ENCODE measurements at places on chromosomes 2 and 18.

DNA sequence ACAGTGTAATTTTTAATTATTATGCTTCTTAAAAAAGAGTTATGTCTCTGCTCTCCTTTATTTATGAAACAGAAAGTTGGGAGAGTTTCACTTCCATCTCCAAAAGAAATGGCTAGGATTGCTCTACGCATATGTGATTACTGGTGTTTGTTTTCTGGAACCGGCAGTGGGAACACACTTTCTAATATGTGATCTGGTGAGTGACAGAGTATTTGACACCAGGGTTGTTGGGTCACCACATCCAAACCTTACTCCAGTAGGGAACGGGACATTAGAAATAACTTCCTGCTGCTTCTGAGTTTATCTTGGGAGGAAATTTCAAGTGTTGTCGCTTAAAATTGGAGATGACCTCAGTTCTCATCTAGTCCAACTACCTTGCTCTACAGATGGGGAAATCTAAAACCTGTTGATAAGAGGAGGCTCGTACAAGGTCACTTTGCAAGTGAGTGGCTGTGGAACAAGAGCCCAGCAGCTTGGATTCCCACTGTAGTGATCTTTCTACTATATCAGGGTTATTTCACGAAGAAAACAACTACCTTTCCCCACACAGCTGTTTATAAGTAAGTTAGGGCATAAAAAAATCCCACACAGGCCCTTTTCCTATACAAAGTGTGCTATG is 108.5 kb downstream of the TTC32 start:
- DNase-seq: no peak

- DNase-seq: peak; percentile 67
Observed at GRCh38 chr2:127052057-127052770, 54.7 kb downstream of the BIN1 start.

DNA sequence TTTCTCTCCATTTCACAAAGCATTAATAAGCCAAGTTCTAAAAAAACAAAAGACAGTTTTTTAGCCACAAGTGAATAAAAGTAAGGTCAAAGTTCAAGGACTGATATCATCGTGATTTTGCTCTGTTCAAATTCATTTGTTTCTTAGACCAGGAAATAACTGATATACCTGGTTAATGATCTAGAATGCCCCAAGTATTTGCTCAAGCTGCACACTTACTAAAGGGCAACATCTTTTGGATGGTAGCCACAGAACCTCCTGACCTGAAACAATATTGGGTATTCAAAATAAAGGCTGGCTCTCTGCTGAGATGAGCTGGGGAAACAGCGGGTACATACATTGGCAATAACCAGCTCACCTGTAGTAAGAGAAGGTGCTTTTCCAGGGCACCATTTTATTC is 314.7 kb upstream of the LYPD1 start:
- no peak for DNase-seq

GRCh38 chr2:1693723-1694122 is 50.6 kb downstream of the PXDN start:
- no peak for DNase-seq

GRCh38 chr2:187084524-187084923 is 235.6 kb upstream of the ZSWIM2 start:
- DNase-seq: no peak

DNA sequence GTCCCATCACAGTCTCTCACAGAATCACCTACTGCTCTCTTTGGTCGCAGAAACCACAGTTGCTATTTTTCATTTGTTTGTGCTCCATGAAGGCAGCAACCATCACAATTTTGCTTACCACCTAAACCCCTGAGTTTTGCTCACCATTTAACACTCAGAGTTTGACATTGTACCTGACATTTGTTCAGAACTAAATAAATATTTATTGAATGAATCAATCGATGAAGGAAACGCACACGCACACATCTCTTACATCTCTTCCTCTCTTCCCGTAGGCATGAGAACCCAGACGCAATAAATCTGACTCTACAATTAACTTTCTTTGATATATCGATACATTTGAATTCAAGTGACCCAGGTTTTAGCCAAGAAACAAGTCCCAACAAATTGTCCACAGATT is 105.5 kb upstream of the RNF152 start:
- no peak for DNase-seq

- DNase-seq: no peak
Observed at GRCh38 chr2:86628091-86628522, 4.4 kb upstream of the RNF103 start.

GRCh38 chr2:193988784-193989183 is 1668.2 kb upstream of the SLC39A10 start:
- DNase-seq: no peak

DNA sequence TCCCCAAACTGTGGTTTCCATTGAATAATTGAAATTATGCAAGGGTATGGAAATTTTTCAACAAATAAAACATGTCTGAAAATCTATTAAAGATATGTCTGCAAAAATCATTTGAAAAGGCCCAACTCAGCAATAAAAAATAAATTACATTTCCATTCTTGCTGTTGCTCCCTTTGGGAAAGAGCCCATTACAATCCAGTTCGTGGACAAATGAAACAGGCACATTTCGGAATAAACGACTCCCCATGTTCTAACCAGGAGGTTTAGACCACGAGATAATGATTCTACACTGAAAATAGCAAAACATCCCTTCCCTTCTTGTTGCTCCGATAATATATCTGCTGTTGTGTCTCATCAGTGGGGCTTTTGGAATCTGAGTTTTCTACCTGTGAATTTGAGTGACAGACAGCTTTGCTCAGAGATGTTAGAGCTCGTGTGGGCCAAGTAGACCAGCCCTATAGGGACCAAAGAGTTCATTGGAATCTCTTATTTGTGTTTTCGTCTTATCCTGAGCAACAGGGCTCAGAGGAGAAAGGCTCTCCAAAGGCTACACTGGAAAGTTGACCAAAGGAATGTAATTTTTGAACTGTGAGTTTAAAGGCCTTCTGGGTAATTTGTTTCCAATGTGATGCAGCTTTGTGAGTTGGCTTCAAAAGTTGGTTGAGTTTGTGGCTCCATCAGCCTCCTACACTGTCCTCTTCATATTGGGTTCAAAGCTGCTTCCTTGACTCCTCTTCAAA is 119.5 kb downstream of the ACTR3 start:
- no peak for DNase-seq

DNA sequence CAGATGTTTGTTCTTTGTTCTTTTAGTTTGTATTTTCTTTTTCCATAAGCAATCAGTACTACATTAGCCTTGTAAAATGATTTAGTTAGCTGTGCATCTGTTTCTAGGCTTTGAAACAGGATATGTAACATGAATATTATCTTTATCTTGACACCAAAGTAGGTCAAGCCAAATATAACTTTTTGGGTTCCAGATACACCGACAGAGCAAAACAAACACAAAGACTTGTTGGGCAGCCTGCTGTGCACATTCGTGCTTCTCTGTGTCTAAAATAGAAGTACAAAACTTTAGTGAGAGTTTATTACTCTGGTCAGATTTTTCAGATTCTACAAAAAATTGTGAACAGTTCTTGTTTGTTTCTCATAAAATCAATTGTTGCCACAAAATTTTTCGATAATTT is 1059.3 kb upstream of the GYPC start:
- no peak for DNase-seq

DNA sequence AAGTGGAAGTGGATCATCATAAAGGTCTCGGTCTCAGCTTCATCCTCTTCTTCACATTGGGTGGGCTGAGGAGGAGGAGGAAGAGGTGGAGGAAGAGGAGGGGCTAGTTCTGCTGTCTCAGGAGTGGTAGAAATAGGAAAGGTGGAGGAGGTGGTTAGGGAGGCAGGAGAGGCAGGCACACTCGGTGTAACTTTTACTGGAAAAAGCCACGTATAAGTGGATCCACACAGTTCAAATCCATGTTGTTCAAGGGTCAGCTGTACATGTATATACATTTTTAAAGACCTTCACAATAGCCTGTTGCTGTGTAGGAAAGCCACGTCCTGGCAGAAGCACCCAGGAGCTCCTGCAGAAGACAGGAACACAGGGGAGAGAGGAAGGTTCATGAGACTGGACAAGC is 110.3 kb upstream of the RAB12 start:
- DNase-seq: no peak

GRCh38 chr2:135320465-135321355 is 210.3 kb downstream of the ZRANB3 start:
- DNase-seq: no peak

GRCh38 chr18:13437796-13438506 is 219.4 kb downstream of the LDLRAD4 start:
- DNase-seq: no peak

GRCh38 chr2:174112073-174112472 is 136.3 kb downstream of the OLA1 start:
- no peak for DNase-seq

DNA sequence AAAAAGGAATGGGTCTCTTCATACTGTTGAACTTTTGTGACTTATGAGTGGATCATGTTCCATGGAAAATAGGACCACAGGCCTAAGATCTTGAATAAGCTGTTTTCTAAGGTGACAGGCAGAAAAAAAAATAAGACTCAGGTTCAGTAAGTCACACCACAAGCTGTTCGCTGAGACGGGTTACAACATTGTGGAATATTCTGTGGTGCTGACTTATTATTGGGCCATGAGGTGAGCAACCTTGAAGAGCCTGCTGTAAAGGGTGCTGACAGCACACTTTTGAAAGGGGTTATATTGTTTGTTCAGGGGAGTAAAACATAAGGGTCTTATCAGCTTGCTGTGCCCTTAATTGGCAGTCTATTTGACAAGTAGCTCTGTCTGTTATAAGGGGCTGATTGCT is 439.8 kb upstream of the SLC14A2 start:
- DNase-seq: no peak

- DNase-seq: no peak
Observed at GRCh38 chr2:186303091-186303490, 183.0 kb upstream of the ZC3H15 start.

GRCh38 chr18:55323051-55323994 is 264.7 kb downstream of the TCF4 start:
- DNase-seq: no peak

DNA sequence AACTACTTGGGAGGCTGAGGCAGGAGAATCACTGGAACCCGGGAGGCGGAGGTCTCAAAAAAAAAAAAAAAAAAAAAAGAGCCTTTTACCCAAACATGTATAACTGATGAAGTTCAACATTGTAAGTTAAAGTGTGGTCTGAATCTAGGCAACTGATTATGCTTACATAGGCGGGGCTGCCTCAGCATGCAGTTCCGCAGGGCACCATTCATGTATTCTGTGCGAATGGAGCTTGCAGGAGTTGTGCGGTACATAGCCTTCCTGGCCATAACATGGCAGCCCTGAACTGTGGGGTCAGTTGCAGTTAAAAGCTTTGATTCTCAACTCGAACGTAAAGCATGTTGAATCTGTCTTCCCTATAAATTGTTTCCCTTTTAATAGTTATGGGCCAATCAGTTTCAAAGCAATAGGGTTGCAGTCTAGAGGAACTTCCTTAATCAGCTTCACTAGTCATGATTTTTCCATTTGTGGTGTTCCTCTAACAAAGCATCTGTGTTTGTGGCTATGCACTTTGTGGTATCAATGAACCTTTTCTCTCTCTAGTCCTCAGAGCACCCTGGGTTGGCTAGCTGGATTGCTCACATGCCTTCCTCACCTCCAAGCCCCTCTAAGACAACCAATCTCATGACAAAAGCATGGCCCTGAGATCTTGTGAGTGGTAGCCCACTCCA is 30.6 kb upstream of the CEP68 start:
- DNase-seq: no peak

- DNase-seq: no peak
Observed at GRCh38 chr2:10399358-10399757, 48.8 kb downstream of the ODC1 start.

DNA sequence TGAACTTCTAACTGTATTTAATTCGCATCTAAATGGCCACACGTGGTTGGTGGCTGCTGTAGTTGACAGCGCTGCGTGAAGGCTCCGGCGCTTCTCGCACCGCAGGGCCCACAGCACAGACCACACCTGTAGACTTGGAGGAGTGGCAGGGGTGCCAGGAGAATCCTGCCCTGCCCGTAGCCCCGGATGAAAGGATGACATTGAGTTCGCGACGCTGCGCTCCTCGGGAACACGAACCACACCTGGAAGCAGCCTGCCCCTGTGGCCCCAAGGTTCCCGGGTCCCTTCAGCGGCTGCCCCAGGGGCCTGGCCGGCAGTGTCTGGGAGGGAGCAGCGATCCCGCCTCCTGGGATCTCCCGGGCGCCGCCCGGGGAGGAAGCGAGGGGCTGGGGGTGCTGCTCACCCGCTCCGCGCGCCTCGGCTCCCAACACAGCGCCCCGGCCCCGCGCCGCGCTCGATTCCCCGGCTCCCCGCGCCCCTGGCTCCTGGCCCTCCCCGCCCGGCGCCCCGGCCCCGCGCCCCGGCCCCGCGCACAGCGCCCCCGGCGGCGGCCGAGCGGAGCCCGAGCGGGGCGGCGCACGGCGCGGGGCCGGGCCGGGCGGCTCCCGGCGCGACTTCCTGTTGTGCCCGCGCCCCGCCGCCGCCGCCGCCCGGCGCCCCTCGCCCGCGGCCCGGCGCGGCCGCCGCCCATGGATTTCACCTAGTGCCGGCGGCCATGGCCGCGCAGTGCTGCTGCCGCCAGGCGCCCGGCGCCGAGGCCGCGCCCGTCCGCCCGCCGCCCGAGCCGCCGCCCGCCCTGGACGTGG is at the start of gene RNPEPL1:
TSS of gene RNPEPL1 (plus strand) at position 613 of the 806 bp plus-strand sequence. CDS start at position 716, 103 bp downstream.
- peak; percentile 77 for DNase-seq

- DNase-seq: no peak
Observed at GRCh38 chr2:152122161-152122560, 23.3 kb upstream of the CACNB4 start.

- peak; percentile 56 for DNase-seq
Observed at GRCh38 chr2:232981767-232982360, 31.2 kb downstream of the NGEF start.

GRCh38 chr2:88167740-88168139 is 2.4 kb upstream of the THNSL2 start:
- no peak for DNase-seq

GRCh38 chr2:171260471-171261424 is 100.1 kb upstream of the TLK1 start:
- DNase-seq: no peak

- DNase-seq: no peak
Observed at GRCh38 chr18:24011123-24011917, 3.2 kb upstream of the TTC39C start.

- peak; percentile 83 for DNase-seq
Observed at GRCh38 chr18:35267161-35267651, 22.8 kb downstream of the ZSCAN30 start.
